CD4-positive, alpha-beta T cell (primary cell): ENCODE measurements at places on chromosomes 4 and X. TPM values are rescaled to one million over a fixed set of nuclear protein-coding genes. Genes with fewer than 3 reads are reported as not detected.

Gene CXCL11
- not detected for total RNA-seq

Gene FABP2
- not detected for total RNA-seq

Gene FGB
- not detected for total RNA-seq

Gene CRMP1
- not detected for total RNA-seq

Gene WDR17
- total RNA-seq, result 0.64 TPM
